ENCODE measurements at places on chromosomes 6 and 20.

DNA sequence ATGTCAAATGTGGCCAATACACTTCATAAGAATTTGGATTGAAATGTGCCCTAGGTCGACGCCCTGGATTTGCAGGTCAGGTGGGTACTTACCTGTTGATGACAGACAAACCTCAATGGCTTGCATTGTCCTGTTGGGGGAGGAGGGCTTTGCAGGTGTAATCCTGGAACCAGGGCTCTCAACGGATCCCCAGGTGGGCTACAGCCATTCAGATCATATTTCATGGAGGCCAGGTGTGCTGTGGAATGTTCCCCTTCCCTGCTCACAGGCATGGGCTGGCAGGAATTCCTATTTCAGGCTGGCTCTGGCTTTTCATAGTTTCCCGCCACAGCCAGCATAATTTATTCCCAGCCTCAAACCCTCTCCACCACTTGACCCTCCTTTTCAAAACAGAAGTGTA lies 254.7 kb downstream of the SMOC2 start:
- no peak for DNase-seq

DNA sequence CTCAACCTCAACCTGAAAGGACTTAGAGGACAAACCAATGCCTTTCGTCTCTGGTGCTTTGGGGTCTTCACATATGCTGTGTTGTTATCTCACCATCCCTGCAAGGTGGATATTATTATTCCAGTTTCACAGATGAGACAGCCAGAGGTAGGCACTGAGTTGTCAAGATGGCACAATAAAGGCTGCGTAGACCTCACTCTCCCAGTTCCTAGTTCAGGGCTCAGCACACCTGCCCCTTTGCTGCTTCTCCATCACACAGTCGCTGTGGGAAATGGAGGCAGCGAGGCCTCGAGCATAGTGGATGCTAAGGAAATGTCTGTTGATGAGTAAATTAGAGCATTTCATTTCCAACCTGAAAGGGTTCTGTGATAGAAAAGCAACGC lies 22.0 kb downstream of the FOXP4 start:
- DNase-seq: no peak

DNA sequence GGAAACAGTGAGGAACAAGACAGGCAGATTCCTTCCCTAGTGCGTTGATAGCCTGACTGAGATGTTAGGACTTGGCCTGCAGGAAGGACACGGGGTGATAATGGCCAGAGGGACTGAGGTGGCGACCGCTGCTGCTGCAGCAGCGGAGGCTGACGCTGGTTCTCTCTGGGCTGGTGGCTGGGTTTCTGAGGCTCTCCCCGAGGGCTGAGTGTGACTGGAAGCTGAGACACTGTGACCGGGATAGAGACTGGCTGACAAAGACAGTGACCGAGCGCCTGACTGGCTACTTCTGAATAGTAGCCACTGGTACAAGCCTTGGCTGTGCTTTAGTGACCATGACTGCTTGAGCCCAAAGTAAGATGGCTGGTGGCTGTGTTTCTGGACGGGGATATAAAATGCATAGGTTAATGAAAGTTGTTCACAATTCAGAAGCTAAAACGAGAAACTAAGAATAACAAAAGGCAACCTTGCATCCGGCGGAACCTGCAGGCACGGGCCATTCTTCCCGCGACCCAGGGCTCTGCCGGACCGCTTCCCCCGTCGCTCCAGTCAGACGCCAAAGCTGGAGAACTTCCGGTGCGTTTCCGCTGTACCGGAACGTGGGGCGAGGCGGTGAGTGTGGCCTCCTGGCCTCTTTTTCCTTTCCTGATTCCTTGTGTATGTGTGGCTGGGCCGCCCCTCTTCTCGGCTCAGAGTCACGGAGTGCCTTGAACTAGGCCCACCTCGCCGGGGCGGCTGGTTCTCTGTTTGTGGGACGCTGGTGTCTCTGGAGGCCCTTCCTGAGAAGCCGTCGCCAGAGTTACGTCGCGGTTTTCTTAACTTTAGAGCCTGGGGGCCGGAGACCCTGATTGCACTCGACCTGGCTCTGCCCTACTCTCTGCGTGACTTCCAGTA lies at the start of gene AAR2:
Gene AAR2, plus strand, starts transcription at position 587 of the 894 bp plus-strand sequence. CDS start 3,391 bp downstream, outside the sequence.
- peak; percentile 69 for DNase-seq

- no peak for DNase-seq
These were observed 2.0 kb upstream of the DUSP22 start for GRCh38 chr6:290111-290922.

GRCh38 chr6:8334113-8334512 lies 101.2 kb downstream of the SLC35B3 start:
- DNase-seq: no peak

GRCh38 chr6:61200444-61200843 lies 1085.6 kb downstream of the KHDRBS2 start:
- DNase-seq: no peak

- no peak for DNase-seq
These were observed 36.1 kb downstream of the F13A1 start for GRCh38 chr6:6284221-6284966.

DNA sequence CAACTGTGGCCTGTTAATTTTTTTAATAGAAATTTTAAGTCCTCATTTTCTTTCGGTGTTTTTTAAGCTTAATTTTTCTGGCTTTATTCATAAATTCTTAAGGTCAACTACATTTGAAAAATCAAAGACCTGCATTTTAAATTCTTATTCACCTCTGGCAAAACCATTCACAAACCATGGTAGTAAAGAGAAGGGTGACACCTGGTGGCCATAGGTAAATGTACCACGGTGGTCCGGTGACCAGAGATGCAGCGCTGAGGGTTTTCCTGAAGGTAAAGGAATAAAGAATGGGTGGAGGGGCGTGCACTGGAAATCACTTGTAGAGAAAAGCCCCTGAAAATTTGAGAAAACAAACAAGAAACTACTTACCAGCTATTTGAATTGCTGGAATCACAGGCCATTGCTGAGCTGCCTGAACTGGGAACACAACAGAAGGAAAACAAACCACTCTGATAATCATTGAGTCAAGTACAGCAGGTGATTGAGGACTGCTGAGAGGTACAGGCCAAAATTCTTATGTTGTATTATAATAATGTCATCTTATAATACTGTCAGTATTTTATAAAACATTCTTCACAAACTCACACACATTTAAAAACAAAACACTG lies 10.1 kb downstream of the HFE start:
- peak; percentile 39 for DNase-seq

DNA sequence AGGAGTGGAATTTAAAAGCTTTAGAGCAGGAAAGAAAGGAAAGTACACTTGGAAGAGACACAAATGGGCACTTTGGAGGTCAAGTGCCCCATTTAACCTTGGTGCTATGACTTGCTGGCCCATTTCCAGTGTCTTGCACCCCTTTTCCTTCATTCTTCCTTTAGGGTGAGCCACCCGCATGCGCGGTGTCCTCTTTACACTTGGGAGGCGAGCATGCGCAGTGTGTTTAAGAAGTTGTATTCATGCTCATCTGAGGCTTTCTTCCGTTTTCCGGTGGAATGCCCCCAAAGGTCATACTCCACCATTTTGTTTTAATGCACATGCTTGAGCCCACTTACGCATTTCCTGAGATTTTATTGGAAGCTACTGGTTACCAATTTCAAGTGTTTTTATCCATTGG lies 29.1 kb downstream of the TMEM170B start:
- DNase-seq: no peak

- DNase-seq: no peak
These were observed 83.0 kb downstream of the WDR27 start for GRCh38 chr6:169618526-169619490.

GRCh38 chr20:58852543-58853271 lies at the start of gene GNAS:
Gene GNAS (plus strand): TSS chr20:58852716.
- peak; percentile 37 for DNase-seq

DNA sequence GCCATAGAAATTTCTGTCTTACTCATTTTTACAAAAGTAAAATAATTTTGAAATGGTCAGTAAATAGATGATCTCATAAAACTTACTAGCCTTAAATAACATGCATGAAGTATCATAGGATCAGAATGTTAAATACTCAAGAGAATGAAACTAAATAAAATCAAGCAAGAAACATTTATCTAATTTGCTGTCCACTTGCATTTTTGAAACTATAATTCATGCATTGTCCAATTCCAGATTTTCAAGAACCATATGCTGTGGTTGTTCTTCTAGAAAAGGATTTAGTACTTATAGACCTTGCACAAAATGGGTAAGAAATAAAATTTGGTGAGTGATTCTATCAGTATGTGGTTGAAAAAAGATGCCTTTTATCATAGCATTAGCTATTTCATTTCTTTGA lies 107.0 kb downstream of the STXBP5 start:
- DNase-seq: no peak

- DNase-seq: peak; percentile 19
These were observed 14.0 kb downstream of the RBL1 start for GRCh38 chr20:37081717-37082289.

GRCh38 chr6:151109869-151110575 lies 129.7 kb upstream of the AKAP12 start:
- no peak for DNase-seq

GRCh38 chr6:54244430-54244829 lies 63.8 kb upstream of the TINAG start:
- no peak for DNase-seq

DNA sequence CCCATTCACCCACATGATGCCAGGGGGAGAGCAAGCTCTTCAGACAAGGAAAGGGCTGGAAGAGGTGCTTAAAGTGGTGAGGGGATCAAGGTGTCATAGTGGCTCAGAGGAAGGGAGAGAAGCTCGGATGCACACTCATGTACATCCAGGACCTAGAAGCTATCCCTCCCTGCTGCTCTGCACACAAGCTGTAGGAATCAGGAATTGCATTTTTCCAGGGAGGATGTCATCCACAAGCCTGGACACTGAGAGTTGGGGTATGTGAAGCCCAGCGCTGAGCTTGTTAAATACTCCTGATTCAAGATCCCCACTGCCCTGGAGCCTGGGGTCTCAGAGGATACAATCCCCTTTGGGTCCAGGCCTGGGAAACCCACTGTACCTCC lies 85.8 kb upstream of the CCDC167 start:
- no peak for DNase-seq

- DNase-seq: peak; percentile 20
These were observed 46.0 kb downstream of the GTF2H5 start for GRCh38 chr6:158213925-158214674.

GRCh38 chr6:123777563-123777962 lies 26.1 kb upstream of the NKAIN2 start:
- no peak for DNase-seq

- no peak for DNase-seq
These were observed 3.8 kb downstream of the COL12A1 start for GRCh38 chr6:75201901-75202672.

Data from activated effector memory CD4-positive, alpha-beta T cell treated with Interleukin-2 at 50 U/mL for 16 hours (primary cell).